ENCODE measurements at places on chromosomes 3 and 15. TPM values are rescaled to one million over a fixed set of nuclear protein-coding genes. Genes with fewer than 3 reads are reported as not detected.

DNA sequence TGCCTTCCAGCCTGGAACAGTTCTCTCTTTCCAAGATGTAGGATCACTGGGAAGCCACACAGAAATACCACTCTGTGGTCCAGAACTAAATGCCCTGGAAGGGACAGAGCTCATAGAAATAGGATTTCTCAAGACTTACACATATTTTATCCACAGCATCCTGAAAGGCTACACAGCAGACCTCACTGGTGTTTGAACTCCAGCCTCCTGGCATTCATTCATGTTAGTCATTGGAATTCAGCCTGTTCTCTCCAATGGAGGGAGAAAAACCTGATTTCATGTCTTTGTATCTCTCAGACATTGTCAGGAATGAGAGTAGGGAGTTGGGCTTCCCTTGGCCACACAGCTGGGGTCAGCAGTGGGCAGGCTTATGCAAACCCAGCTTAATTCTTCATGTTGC is 121.1 kb upstream of the PPP2R3A start:
- no peak overlapping the region for H3K27ac ChIP-seq
- no peaks in the 10 kb centered on the region for H3K27me3 ChIP-seq
- H3K4me3 ChIP-seq, result no peak overlapping the region
- H3K4me1 ChIP-seq, result no peaks in the 10 kb centered on the region

- H3K27ac ChIP-seq, result peak overlapping the region; percentile 40
- no peak for DNase-seq
- no peaks in the 10 kb centered on the region for H3K36me3 ChIP-seq
- peak overlapping the region; percentile 9 for H3K4me3 ChIP-seq
- peaks cover 66% of the 10 kb centered on the region for H3K4me1 ChIP-seq
Measured at GRCh38 chr15:68114840-68115239, 60.7 kb downstream of the PIAS1 start.

EPHA3 gene
- polyA plus RNA-seq, result 0.07 TPM

DNA sequence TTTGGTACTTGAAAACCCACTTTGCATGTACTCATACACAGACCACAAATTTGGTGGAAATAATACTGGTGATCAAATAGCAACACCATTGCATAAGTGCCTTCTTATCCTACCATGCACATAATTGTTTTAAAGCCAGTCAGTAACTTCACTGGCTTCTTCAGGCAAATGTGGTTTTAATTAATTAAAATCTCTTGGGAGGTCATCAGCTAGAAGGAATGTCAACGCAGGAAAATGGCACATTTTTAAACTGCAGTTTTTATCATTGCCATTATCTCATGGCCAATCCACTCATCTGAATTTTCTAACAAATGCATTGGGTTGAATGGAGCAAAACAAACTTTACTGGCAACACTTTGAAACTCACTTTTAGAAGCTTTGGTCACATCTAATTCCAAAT is 105.7 kb upstream of the ZPLD1 start:
- DNase-seq, result no peak
- no peaks in the 10 kb centered on the region for H3K4me1 ChIP-seq
- H3K27me3 ChIP-seq, result no peaks in the 10 kb centered on the region
- H3K36me3 ChIP-seq, result no peaks in the 10 kb centered on the region
- no peak overlapping the region for H3K27ac ChIP-seq

DNA sequence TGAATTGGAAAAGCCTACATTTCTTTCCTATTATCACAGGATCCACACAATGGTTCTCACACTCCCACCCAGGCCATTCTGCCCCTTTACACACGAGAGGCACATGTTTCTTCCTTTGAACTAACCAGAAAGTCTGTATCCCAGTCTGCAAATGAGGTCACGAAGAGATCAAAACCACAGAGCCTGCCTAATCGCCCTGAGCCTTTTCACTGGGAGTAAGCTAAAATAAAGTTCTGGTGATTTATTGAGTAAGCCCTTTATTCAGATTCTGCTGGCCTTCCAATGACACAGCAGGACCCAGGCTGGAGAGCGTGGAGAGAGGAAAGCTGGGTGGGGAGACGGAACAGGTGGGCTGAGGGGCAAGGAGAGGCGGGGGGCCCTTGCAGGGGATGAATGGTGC is 78.7 kb downstream of the ATP1B3 start:
- no peak for DNase-seq
- peaks cover 4% of the 10 kb centered on the region for H3K4me1 ChIP-seq
- no peak overlapping the region for H3K27ac ChIP-seq
- H3K4me3 ChIP-seq, result no peak overlapping the region
- no peaks in the 10 kb centered on the region for H3K27me3 ChIP-seq

DNA sequence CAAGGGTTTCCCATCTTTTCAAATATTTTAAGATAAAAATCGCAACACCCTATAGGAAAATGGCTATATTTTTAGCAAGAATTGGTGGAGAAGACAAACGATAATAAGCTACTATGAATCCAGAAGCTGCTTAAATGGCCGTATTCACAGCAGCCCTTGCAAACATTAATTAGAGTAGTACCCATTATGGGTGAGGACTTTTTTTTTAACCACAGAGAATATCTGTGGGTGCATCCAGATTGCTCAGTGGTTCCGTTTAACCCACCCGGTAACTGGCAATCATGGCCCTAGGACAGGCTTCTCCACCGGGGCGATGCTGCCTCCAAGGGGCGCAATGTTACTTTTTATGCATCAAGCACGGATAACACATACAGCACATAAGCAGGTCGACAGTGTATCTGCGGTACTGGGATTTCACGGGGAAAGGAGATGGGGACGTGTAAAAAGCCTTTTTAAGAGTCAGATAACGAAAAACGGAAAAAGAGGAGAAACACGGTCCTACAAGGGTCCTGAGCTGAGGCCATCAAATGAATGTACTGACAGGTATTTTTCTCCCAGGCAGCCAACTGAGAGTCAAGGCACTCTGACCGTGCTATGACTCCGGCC is 968 bp upstream of the TMEM266 start:
- peaks cover 13% of the 10 kb centered on the region for H3K4me1 ChIP-seq
- H3K4me3 ChIP-seq, result peak overlapping the region; percentile 84
- DNase-seq, result no peak
- no peak overlapping the region for H3K27ac ChIP-seq
- H3K27me3 ChIP-seq, result no peaks in the 10 kb centered on the region

CMTM7 gene
- 32.8 TPM for polyA plus RNA-seq

GRCh38 chr15:55255714-55256113 is 33.9 kb downstream of the RAB27A start:
- peak overlapping the region; percentile 22 for H3K4me3 ChIP-seq
- DNase-seq, result no peak
- peaks cover 15% of the 10 kb centered on the region for H3K36me3 ChIP-seq
- H3K4me1 ChIP-seq, result peaks cover 62% of the 10 kb centered on the region
- peak overlapping the region; percentile 70 for H3K27ac ChIP-seq
- no peaks in the 10 kb centered on the region for H3K27me3 ChIP-seq

BCL2A1 gene
- polyA plus RNA-seq, result 47.2 TPM

WNT7A gene
- polyA plus RNA-seq, result 1.1 TPM
